ENCODE measurements at places on chromosomes 11 and 22. TPM values are rescaled to one million over a fixed set of nuclear protein-coding genes. Genes with fewer than 3 reads are reported as not detected.

DNA sequence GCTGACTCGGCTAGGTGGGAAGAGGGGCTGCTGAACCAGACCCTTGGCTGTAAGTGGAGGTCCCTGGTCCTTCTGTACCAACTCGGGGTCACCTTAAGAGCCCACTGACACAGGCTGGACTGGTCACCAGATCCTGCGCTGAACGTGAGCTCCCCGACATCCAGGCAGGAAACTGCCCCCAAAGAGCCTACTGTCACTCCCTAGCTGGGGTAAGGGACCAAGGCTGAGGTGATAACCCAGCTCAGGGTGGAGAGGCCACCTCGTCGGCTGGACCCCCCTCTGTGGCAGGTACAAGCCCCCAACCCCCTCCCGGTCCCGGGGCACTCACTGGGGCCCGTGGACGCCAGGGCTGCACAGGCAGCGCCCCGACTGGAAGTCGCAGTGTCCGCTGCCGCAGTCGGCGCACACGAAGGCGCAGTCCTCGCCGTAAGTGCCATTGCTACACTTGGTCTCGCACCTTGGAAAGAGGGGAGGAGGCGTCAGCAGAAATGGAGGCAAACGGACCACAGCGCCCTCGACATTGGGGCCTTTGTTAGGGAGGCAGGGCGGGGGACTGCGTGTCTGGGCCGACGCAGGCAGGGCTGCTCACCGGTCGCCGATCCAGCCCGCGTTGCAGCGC is 7.4 kb downstream of the SCARF2 start:
- H3K4me3 ChIP-seq, result peak overlapping the region; percentile 67
- H3K36me3 ChIP-seq, result no peaks in the 10 kb centered on the region
- peaks cover 58% of the 10 kb centered on the region for H3K27me3 ChIP-seq
- no peak overlapping the region for H3K27ac ChIP-seq
- peaks cover 12% of the 10 kb centered on the region for H3K4me1 ChIP-seq

DNA sequence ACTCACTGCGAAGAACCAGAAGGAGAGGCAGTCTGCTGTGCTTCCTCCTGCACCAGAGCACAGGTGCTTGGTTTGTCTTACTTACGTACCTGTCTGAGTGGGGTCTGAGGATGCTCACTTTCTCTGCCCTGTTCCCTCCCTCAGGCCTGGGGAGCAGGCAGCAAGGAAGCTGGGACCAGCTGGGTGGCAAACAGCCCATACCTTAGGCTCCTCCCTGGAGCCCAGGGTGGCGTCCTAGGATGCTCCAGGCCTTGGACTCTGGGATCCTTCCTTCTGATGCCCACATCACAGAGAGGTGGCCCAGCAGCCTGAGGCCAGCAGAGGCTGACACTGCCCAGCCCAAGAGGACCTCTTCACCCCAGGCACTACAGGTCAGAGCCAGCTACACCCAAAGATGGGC is 593.2 kb downstream of the BRD1 start:
- H3K4me3 ChIP-seq, result no peak overlapping the region
- no peaks in the 10 kb centered on the region for H3K4me1 ChIP-seq
- DNase-seq, result no peak
- no peaks in the 10 kb centered on the region for H3K36me3 ChIP-seq
- no peak overlapping the region for H3K27ac ChIP-seq
- H3K27me3 ChIP-seq, result no peaks in the 10 kb centered on the region

- no peaks in the 10 kb centered on the region for H3K4me1 ChIP-seq
- DNase-seq, result no peak
- no peaks in the 10 kb centered on the region for H3K27me3 ChIP-seq
Observed at GRCh38 chr11:42923651-42924050, 388.1 kb upstream of the API5 start.

Gene NLRP10
- total RNA-seq, result not detected

Gene MIAT
- total RNA-seq, result 11.9 TPM

Gene ILK
- total RNA-seq, result 70.6 TPM

Gene FIBIN
- total RNA-seq, result not detected

DNA sequence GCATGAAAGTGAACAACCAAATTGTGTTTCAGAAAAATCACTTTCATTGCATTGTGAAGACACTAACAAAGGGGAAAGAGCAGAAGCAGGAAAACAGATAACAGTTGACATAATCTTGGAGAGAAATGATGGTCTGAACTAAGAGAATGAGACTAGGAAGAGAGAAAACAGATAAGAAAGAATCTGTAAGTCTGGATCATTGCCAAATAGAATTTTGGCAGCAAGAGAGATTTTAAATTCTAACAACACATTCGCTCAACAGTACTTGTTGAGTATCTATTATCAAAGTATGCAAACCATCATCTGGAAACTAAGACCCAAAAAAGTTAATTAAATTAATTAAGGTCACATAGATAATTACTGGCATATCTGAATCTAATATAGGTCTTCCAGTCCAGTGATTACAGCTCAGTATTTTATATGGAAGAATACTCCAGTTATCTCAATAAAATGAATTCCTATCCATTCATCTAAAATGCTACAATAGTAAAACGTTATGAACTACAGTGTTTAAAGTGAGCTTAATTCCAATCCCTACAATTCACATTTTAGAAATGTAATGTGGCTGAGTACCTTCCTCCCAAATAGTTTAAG is 166.7 kb upstream of the FAT3 start:
- DNase-seq, result no peak
- H3K4me1 ChIP-seq, result no peaks in the 10 kb centered on the region
- H3K36me3 ChIP-seq, result no peaks in the 10 kb centered on the region

Gene CABP4
- 1.4 TPM for total RNA-seq

Gene POU2AF3
- total RNA-seq, result not detected

Gene FGF3
- total RNA-seq, result not detected

DNA sequence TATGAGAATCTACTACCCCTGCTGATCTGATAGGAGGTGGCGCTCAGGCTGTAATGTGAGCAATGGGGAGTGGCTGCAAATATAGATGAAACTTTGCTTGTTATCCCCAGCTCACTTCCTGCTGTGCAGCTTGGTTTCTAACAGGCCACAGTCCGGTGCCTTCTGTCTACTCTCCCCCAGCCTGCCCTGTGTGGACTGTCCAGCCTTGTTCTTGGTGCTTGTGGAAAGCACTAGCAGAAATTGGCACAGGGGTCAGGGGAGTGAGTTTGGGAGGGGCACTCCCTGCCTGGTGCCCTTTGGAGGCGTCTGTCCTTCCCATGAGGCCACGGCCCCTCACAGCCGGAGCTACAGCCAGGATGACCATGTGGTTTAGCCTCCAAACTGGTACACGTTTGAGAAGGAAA is 14.3 kb downstream of the MOV10L1 start:
- peaks cover 14% of the 10 kb centered on the region for H3K4me1 ChIP-seq
- H3K27me3 ChIP-seq, result peaks cover 1% of the 10 kb centered on the region
- H3K4me3 ChIP-seq, result no peak overlapping the region

GRCh38 chr11:19849107-19849789 is 136.6 kb downstream of the NAV2 start:
- DNase-seq, result no peak
- H3K27ac ChIP-seq, result no peak overlapping the region
- H3K4me1 ChIP-seq, result no peaks in the 10 kb centered on the region
- no peak overlapping the region for H3K4me3 ChIP-seq

Gene SLC15A3
- total RNA-seq, result 3.9 TPM

GRCh38 chr11:134856056-134856971 is 444.3 kb upstream of the B3GAT1 start:
- H3K4me1 ChIP-seq, result no peaks in the 10 kb centered on the region
- no peak overlapping the region for H3K27ac ChIP-seq
- H3K4me3 ChIP-seq, result no peak overlapping the region
- no peak for DNase-seq

DNA sequence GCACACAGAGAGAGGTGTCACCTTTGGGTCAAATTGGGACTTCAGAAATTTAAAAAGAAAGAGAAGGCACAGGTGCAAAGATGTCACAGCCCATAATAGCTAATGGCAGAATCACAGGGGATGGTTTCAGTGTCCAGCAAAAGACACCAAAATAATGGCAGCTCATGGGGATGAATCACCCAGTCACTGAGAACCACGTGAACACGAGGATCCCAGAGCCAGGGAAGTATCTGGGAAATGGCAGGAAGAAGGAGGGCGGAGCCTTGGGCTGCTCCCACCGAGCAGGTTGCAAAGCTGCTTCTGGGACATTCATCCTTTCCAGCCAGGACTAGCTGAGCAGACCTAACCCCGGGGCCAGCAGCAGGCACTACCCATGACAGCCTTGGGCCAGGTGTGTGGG is 45.6 kb downstream of the TRMU start:
- H3K27ac ChIP-seq, result no peak overlapping the region
- H3K36me3 ChIP-seq, result no peaks in the 10 kb centered on the region
- DNase-seq, result no peak
- H3K4me1 ChIP-seq, result no peaks in the 10 kb centered on the region
- no peaks in the 10 kb centered on the region for H3K27me3 ChIP-seq

DNA sequence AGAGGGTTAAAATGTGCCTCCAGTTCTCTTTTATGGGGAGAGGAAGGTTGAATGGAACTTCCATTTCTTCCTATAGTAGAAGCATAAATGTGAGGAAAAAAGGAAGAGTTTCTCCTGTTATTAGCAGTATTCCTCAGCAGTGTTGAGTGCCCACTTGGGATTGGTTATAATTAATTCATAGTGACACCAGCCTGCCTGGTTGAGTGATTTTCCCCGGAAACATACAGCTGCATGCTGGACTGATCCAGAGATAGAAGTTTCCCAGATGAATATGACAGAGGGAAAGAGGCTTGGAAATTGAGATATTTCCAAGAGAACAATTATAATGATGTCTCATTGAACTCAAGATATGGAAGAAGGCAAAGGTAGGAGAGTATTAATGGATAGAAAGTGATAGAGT is 28.3 kb downstream of the RAB39A start:
- peaks cover 13% of the 10 kb centered on the region for H3K27me3 ChIP-seq
- H3K36me3 ChIP-seq, result no peaks in the 10 kb centered on the region
- no peaks in the 10 kb centered on the region for H3K4me1 ChIP-seq
- no peak overlapping the region for H3K4me3 ChIP-seq
- no peak overlapping the region for H3K27ac ChIP-seq
- DNase-seq, result no peak

Gene BLID
- not detected for total RNA-seq

DNA sequence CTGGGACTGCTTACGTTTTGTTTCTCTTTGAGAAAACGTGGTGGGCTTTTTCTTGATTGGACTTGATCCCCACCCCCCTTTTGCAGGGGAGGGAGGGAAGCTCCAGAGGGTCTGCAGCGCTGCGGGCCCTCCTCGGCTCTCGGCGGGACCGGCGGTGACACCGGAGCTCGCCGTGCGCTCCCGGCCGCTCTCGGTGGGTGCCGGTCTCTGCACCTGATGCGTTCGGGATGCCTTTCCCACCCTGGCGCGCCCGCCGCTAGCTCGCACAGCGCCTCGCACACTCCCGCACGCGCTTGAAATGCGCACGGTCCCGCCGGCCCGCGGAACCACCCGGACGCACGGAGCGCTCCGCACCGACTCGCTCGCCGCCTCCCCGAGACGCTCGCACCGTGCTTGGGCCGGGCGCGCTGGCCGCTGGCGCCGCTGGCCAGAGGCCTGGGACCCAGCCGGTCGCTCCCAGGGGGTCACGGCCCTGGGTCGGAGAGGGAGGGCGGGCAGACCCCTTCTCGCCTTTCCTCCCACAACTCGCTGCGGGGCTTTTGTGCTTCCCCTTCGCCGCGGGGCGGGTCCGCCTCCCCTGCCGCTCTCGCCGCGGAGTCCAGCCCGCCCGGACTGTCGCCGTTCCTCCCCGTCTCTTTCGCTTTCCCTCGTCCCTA is 1.0 kb downstream of the ZBTB16 start:
- H3K27me3 ChIP-seq, result peaks cover 38% of the 10 kb centered on the region
- H3K4me3 ChIP-seq, result peak overlapping the region; percentile 75
- peak; percentile 35 for DNase-seq
- no peaks in the 10 kb centered on the region for H3K36me3 ChIP-seq
- no peak overlapping the region for H3K27ac ChIP-seq

DNA sequence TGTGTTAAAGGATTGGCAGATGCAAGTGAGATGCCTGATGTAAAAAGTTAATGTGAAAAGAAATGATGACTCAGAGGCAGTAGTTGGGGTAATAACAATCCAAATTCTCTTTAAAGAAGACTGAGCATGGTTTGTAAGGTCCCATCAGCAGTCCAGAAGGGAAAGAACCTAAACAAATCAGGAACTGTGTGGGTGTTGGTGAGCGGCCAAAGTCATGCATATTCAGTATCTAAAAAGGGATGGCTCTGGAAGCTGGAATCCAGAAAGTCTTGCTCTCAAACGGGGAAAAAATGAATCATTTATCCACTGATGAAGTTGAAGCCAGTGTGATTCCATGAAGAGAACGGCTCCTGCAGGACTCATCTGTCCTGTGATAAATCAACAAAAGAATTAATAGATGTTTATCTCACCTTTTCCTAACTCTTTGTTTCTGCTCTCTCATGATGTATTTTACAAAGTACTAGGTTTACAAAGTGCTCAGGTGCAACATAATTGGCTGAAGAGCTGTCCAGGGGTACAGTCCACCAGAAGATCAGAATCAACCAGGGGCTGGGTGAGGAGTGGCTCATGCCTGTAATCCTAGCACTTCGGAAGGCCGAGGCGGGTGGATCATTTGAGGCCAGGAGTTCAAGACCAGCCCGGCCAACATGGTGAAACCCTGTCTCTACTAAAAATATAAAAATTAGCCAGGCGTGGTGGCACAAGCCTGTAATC is 20.5 kb upstream of the SORL1-AS1 start:
- no peak for DNase-seq
- H3K36me3 ChIP-seq, result peaks cover 66% of the 10 kb centered on the region
- H3K27me3 ChIP-seq, result no peaks in the 10 kb centered on the region
- peaks cover 83% of the 10 kb centered on the region for H3K4me1 ChIP-seq
- H3K4me3 ChIP-seq, result no peak overlapping the region

DNA sequence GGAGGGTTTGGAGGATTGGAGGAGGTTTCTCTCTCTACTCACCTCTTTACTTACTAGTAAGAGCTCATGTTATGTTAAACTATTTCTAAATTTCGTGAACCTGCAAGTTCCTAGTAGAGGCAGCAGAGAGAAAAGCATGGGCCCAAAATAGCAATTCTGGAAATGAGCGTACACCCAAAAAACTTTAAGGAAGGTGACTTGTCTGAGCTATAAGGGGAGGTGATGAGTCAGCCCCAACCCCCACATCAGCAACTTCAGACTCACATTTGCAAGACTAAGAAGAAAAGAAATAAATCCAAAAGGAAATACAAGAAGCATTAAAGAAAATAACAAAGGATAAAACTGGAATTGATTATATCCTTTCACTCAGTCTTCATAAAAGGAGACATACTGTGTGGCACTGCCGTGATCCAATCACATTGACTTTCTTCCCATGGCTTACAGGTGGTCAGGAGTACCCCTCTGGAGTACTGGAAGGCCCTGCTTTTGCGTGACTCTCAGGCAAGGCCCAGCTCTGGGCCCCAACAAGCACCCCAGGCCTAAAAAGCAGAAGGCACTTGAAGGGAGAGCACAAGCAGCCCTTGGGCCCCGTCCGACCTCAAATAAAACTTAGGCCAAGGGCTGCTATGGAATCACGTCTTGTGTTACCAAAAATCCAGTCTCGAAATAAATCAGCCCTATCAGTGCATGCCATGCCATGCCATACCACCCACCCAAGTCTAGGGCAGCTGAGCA is 14.3 kb downstream of the PACSIN2 start:
- H3K27ac ChIP-seq, result peak overlapping the region; percentile 78
- peaks cover 79% of the 10 kb centered on the region for H3K4me1 ChIP-seq
- peaks cover 5% of the 10 kb centered on the region for H3K36me3 ChIP-seq

GRCh38 chr11:132429685-132430084 is 1059.3 kb downstream of the NTM start:
- DNase-seq, result no peak
- peaks cover 4% of the 10 kb centered on the region for H3K27me3 ChIP-seq
- H3K27ac ChIP-seq, result no peak overlapping the region
- no peak overlapping the region for H3K4me3 ChIP-seq
- H3K36me3 ChIP-seq, result no peaks in the 10 kb centered on the region
- H3K4me1 ChIP-seq, result no peaks in the 10 kb centered on the region

Data from activated CD8-positive, alpha-beta T cell treated with anti-CD3 and anti-CD28 coated beads for 36 hours (primary cell).